Erythroblast (primary cell): ENCODE measurements at places on chromosomes 2 and 18.

- DNase-seq: no peak
These were observed 29.2 kb downstream of the COPS9 start for GRCh38 chr2:240106765-240107476.

GRCh38 chr18:50973367-50974126, 5.7 kb downstream of the ELAC1 start:
- DNase-seq: no peak

- DNase-seq: no peak
These were observed 145.5 kb downstream of the TRABD2A start for GRCh38 chr2:84735389-84735788.

GRCh38 chr18:9856092-9856491, 29.7 kb upstream of the TXNDC2 start:
- DNase-seq: no peak

DNA sequence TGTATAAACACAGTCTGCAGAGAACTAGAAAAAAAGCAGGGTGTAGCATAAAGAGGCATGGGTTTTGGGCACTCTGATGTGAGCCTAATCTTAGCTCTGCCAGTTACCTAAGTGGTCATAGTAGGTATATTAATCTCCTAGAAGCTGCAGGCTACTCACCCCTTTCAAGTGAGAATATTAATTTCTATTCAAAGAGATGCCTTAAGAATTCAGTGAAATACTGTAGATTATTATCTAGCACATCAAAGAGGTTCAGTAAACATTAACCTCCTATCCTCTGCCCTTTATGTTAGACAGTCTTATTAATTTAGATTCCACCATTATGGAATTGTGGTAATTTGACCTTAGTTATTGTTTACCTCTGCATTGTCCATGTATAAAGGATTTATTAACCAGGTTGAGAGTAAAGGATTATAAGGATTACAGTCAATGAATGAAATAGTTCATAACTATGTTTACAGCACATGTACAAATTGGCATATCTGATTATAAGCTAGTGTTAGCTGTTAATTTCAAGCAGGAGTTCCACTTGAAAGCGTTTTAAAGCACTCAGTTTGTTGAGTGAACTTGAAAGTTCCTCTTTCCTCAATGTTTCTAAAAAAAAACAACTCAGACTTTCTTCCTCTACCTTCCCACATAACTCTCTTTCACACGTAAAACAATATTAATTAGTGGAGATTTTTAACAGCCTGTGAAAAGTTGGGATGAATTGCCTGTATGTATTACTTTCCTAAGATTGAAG, 150.6 kb upstream of the EPC2 start:
- DNase-seq: no peak

DNA sequence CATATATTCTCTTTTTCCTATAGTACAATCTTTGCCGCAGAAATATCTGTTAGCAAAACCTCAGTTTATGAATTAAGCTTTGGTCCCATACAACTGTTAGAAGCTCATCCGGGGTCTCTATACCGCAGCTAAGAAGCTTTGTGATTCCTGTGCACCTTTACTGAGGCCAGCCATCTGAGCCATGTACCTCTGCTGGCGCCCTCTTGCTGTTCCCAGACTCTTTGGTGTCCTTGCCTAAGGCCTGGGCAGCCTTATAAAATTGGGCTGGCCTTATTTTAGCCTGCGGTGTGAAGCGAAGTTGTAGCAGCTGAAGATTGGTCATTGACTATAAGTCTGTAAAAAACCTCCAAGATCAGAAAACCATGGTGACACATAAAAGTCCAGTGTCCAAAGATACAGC, 1135.1 kb upstream of the CHAC2 start:
- no peak for DNase-seq

DNA sequence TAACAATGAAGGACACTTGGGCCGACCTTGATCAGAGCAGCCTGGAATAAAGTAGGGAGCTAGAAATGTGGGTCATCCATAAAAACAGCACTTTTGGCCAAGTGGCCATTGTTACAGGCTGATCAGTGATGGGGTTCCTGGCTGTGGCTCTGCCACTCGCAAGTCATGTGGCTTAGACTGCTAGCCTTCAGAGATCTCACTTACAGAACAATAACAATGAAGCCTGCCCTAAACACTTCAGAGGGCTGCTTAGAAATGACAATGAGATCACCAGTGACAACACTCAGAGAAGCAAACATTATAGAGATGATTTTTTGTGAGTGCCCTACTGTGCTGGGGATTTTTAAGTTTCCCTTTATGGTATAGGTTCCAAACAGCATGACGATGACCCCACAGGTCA, 107.9 kb upstream of the LMAN1 start:
- DNase-seq: no peak

DNA sequence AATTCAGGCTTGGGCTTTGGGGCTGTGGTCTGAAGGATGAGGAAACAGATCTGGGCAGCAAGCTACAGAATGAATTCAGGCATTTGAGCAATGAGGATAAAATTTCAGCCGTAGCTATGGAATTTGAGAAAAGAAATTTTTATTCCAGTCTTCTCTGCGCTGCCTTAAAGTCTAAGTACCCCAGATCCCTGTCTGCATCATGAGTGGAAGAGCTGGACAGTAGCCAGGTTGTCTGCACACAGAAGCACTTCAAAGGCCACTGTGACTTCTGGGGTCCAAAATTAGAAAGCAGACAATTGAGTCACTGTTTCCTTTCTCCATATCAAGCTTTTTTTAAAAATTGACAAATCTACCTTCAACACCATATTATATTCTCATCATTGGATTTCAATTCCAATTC, 787.6 kb upstream of the GCFC2 start:
- no peak for DNase-seq

DNA sequence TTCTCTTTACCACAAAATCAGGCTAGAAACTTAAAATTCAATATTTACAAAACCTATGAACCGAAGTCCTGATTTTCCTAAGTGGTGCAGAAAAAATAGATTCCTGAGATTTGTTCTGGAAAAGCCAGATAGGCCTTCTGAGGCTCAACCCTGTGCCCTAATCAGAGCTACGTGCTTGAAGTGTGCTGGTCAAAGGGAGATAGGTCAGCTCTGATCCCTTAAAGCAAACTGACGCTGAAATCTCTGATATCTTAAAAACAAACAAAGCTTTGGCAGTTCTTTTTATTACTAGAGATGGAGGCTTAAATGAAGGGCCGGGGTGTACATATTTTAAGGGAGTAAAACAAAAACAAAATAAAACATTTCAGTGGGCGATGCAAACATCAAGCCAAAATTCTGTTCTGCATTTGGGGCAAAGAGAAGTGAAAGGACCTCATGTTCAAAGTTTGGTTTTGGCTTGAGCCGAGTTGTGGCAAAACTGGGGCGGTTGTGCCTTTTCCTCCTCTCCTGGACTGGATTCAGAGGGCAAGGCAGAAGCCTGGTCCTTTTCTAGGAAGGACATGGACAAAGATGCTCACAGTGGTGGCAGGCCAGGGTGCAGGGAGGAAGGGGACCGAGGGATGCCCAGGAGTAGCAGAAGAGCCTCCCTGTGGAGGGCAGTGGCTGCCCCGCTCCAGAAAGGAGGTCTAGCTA, 295.0 kb downstream of the CDCA7 start:
- no peak for DNase-seq

- no peak for DNase-seq
These were observed 16.6 kb downstream of the SERPINB13 start for GRCh38 chr18:63603772-63604171.

DNA sequence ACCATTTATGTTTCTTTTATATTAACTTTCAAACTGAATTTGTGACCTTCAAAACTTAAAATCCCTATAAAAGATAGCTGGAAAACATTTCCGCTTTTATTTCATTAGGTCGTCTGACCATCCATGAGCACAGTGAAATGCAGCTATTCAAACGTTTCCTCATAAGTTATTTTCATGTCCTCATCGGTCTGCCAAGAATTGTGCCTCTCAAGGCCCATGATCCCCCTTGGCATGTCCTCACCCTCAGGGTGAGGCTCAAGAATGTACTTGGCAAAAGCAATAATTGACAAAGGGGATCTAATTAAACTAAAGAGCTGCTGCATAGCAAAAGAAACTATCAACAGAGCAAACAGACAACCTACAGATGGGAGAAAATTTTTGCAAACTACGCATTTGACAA, 12.4 kb downstream of the SLC66A2 start:
- DNase-seq: no peak

GRCh38 chr2:95316466-95317122, 19.4 kb downstream of the KCNIP3 start:
- no peak for DNase-seq

- no peak for DNase-seq
These were observed 94.3 kb upstream of the ITGB6 start for GRCh38 chr2:160294339-160294803.

GRCh38 chr2:219731173-219731572, 103.7 kb downstream of the SLC4A3 start:
- DNase-seq: no peak

- DNase-seq: no peak
These were observed 136.7 kb downstream of the MBP start for GRCh38 chr18:76995896-76996295.
